Activated CD8-positive, alpha-beta memory T cell treated with anti-CD3 and anti-CD28 coated beads, Interleukin-2, amount 10 ng/mL, durations not matched to agents 7 days and 5 days (primary cell): ENCODE measurements at places on chromosomes 1 and 21. TPM values are rescaled to one million over a fixed set of nuclear protein-coding genes. Genes with fewer than 3 reads are reported as not detected.

NEGR1 gene
- not detected for total RNA-seq

DNA sequence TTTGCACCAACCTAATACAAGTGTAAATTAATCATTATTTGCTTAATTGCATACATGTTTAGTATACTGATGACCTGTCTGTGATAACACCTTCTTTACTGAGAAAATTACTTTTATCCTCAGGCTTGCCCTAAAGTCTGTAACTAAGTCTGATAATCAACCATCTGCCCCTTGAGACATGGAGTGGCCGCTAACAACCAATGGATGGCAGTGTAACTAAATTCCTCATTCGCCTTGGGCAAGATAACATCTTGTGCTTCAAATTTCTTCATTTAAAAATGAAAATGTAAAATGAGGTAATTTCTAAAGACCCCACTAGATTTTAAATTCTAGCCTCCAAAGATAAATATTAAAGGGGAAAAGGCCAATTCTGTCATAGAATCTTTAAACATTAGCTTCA is 85.1 kb downstream of the ENAH start:
- DNase-seq = no peak
- no peak overlapping the region for H3K4me3 ChIP-seq
- H3K4me1 ChIP-seq = no peaks in the 10 kb centered on the region
- no peak overlapping the region for H3K27ac ChIP-seq
- no peaks in the 10 kb centered on the region for H3K36me3 ChIP-seq

DNA sequence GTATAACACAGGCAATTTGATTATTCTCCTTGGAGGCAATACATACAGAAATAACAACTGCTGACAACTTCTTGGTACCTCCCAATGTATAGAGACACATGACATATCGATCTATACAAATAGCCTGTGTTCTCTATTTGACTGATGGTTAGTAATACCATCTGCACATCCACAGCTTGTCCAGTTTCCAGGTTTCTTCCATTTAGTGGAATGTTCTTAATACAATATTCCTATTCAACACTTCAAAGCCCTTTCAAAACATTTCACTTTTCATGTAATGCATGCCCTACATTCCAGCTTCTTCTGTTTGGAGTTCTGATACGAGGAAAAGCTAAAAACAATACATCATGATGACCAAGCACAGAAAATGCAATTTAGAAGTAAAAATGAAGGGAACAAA is 37.0 kb upstream of the GORAB start:
- no peak overlapping the region for H3K27ac ChIP-seq
- no peak for DNase-seq
- H3K4me3 ChIP-seq = no peak overlapping the region
- H3K36me3 ChIP-seq = no peaks in the 10 kb centered on the region
- peaks cover 10% of the 10 kb centered on the region for H3K27me3 ChIP-seq

DNA sequence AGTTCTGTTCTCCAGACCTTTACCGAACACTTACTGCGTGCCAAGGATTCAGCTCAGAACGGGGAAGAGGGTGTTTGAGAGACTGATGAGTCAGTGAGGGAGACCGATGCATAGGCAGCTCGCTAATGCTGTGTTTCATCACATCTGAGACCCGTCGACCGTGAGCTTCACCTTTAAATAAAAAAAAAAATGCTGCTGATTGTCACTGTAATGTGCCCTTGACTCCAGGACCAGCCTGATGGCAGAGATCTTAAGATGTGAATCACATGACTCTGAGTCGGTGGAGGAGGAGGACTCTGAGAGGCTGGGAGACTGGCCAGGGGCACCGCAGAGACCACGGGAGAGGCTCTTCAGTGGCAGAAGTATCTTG is 28.8 kb downstream of the SPSB1 start:
- H3K4me3 ChIP-seq = no peak overlapping the region
- peaks cover 13% of the 10 kb centered on the region for H3K4me1 ChIP-seq
- H3K27me3 ChIP-seq = no peaks in the 10 kb centered on the region
- DNase-seq = no peak

DNA sequence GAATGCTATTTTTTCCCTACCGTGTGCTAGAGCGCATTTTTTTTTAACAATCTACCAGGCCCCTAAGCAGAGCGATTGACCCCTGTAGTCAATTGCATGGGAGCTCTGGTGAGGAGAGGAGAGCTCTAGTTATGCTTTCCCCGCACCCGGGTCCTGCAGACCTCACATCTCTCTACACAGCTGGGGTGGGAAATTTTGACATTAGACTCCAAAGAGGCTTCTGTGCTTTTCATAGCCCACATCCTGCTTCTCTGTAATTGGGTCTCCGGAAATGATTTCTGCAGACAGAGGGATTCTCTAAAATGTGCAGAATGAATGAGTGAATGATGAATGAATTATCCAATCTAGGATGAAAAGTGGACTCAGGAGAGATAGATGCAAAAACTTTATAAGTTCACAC is 41.5 kb upstream of the DUSP10 start:
- no peaks in the 10 kb centered on the region for H3K36me3 ChIP-seq
- H3K27ac ChIP-seq = peak overlapping the region; percentile 34
- peak; percentile 54 for DNase-seq
- peak overlapping the region; percentile 7 for H3K4me3 ChIP-seq
- peaks cover 60% of the 10 kb centered on the region for H3K4me1 ChIP-seq

SLAMF6 gene
- total RNA-seq = 31.0 TPM

SERTAD4 gene
- not detected for total RNA-seq

DNA sequence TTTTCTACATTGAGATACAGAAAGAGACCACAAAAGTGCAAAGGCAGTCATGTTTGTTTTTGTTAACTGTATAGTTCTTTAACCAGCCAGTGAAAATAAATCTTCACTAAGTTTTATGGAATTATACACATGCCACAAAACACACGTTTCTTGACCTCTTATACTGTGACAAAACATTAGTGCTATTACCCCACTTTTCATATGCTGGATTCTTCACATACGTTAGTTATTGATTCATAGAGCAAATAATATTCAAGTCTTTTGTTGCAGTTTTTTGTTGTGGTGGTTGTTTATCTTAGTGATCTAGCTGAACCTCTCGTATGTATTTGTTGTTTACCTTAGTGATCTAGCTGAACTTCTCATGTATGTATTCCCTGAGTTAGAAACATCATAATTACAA is 28.0 kb downstream of the LYPLAL1 start:
- no peaks in the 10 kb centered on the region for H3K4me1 ChIP-seq
- DNase-seq = no peak
- no peak overlapping the region for H3K4me3 ChIP-seq
- H3K27ac ChIP-seq = no peak overlapping the region
- H3K27me3 ChIP-seq = no peaks in the 10 kb centered on the region
- peaks cover 7% of the 10 kb centered on the region for H3K36me3 ChIP-seq

GRCh38 chr1:155105604-155106011 is 22.1 kb upstream of the EFNA1 start:
- peaks cover 12% of the 10 kb centered on the region for H3K27me3 ChIP-seq
- no peak overlapping the region for H3K27ac ChIP-seq
- H3K4me1 ChIP-seq = no peaks in the 10 kb centered on the region
- H3K4me3 ChIP-seq = no peak overlapping the region

DNA sequence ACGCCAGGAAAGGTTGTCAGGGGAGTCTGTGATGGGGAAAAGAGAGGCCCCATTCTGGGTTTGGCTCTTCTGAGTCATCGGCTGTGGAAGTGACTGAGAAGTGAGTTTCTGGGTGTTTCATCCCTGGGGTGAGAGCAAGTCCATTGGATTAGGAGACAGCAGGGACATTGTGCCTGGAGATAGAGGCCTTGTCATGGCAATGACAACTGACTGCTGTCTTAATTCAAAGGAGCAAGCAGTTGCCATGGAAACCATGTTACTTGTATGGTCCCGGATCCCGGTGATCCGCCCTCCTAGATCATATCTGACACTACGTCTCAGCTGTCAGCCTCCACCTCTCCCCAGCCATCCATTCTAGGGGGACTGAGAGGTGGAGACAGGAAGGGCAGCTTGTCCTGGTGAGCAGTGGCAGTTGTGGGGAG is 34.4 kb downstream of the KIAA0040 start:
- H3K27me3 ChIP-seq = peaks cover 7% of the 10 kb centered on the region
- H3K27ac ChIP-seq = no peak overlapping the region
- no peak for DNase-seq
- peaks cover 28% of the 10 kb centered on the region for H3K4me1 ChIP-seq
- H3K36me3 ChIP-seq = peaks cover 45% of the 10 kb centered on the region

DNA sequence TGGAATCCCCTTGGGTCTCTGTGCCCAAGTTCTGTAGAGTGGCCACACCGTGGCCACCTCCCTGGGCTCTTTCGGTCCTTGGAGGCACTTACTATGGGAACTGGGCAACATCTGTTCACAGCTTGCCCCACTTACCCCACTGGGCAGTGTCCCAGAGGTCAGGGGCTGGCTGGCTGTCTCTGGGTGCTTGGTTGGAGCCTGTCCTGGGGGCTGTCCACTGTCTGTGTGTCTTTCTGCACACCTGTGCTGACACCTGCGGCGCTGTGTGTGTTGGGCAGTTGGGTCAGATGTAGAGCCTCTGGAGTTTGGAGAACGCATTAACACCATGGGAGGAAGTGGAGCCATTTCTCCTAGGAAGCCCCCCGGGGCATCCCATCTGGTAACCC is 1.3 kb upstream of the TMEM54 start:
- no peak overlapping the region for H3K27ac ChIP-seq
- peaks cover 57% of the 10 kb centered on the region for H3K27me3 ChIP-seq
- no peaks in the 10 kb centered on the region for H3K36me3 ChIP-seq
- H3K4me1 ChIP-seq = peaks cover 8% of the 10 kb centered on the region
- no peak for DNase-seq

- no peaks in the 10 kb centered on the region for H3K4me1 ChIP-seq
- DNase-seq = no peak
- no peaks in the 10 kb centered on the region for H3K36me3 ChIP-seq
- no peak overlapping the region for H3K27ac ChIP-seq
These were observed 356.9 kb downstream of the SIPA1L2 start for GRCh38 chr1:232273011-232273410.

GRCh38 chr21:44365967-44366585 is 12.7 kb downstream of the TRPM2 start:
- H3K27ac ChIP-seq = no peak overlapping the region
- peaks cover 5% of the 10 kb centered on the region for H3K27me3 ChIP-seq
- no peak for DNase-seq
- no peak overlapping the region for H3K4me3 ChIP-seq

DNA sequence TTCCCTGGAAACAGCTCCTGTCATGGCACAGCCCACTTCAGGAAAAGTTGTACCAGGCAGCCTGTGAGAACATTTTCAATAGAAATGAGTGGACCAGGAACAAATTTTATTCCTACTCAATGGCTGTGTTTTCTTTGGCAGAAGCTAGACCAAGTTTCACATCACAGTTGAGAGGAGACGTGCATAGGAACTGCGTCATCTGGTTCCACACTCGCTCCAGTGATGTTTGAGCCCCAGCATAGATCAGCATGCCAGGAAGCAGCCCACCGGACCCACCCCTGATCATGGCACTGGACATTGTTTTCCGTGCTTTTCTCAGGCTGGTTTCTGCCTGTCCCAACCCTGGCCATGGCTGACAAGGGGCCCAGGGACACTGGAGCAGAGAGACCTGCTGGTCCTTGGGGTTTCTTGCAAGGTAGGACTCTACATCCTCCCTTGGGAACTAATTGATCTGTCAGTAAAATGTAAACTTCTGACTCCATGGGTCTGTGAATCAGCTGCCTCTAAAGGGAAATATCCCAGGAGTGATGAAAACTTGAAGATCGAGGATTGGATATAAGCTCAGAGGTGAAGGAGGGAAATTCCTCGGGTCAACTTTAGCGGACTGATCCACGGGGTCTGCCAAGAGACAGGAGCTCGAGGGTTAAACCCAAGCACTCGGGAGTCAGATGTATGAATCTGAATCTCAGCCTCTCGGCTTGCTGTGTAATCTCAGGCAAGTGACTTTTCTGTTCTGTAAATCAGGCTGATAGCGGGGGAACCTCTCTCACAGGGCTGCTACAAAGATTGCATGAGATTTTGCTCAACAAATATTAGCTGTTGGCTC is 35.7 kb downstream of the NEK2 start:
- H3K36me3 ChIP-seq = no peaks in the 10 kb centered on the region
- DNase-seq = no peak
- peaks cover 7% of the 10 kb centered on the region for H3K27me3 ChIP-seq
